ENCODE measurements at places on chromosomes 6 and 20.

DNA sequence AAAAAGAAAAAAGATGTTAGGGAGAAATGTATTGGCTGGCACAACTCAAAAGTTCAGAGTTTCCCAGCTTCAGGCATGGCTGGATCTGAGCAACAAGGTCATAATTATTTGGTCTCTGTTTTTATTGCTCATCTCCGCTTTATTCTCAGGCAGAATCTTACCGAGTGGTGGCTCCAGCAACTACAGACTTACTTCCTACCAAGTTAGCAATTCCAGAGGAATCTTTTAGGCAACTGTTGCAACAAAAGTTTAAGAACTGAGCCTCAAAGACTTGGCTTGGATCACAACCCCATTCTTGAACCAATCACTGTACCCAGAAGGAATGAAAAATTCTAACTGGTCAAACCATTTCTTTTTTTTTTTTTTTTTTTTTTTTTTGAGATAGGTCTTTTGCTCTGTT, 35.5 kb upstream of the NCOA3 start:
- DNase-seq, result no peak

DNA sequence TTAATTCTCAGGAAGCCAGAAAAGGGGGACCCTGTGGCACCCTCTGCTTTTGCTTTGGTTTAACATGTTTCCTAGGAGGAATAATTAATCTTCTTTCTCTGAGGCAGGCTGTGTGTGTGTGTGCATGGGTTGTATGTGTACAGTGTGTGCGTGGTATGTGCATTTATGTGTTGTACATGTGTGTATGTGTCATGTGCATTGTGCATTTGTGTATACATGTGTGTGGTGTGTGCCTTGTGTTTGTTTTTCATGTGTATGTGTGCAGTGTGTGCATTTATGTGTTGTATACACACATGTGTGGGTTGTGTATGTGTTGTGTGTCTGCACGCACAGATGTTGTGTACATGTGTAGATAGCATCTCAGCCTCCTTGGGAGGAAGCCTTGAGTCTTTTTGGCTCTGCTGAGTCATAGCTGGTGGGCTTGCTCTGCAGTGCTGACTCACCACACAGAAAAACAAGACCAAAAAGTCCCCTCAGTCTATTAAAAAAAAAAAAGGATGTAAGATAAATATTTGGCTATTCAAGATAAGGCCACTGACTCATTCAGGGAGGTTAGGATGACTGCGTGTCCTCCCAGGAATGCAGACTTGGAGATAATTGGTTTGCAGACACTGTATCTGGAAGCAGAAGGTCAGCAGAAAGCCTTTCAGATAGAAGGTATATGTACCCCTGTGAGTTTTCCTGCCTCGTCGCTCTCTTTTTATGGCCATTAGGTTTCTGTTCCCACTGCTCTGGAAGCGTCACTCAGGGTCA, 58.6 kb downstream of the SYNJ2 start:
- no peak for DNase-seq

DNA sequence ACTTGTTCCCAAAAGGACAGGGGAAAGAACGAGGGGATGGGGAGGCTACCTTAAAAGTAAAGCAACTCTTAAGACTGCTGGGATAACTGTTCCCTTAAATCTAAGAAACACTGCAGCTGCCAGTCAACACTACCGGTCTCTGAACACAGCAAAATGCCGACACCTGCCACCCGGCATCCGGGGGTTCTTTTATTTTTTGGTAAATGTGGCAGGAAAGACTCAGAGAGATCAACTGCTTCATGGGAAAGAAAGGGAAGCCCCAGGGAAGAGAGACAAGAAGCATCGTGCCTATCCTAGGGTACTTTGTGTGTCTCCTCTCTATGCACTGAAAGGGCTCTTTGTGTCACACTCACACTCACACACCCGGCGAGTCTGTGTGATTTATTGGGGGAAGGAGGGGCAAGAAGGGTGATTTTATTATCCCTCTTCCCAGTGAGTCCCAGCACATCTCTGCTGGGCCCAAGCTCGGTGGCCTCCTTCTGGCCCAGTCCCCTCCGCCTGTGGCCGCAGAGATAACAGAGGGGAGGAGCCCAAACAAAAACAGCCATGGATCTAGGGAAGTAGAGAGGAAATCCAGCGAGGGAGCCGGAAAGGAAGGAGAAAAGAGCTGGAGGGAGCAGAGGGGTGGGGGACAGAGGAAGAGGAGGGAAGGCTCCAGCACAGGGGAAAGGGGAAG, 1.4 kb downstream of the FYN start:
- DNase-seq, result peak; percentile 56

- no peak for DNase-seq
Measured at GRCh38 chr20:48175261-48175660, 390.0 kb upstream of the SULF2 start.

DNA sequence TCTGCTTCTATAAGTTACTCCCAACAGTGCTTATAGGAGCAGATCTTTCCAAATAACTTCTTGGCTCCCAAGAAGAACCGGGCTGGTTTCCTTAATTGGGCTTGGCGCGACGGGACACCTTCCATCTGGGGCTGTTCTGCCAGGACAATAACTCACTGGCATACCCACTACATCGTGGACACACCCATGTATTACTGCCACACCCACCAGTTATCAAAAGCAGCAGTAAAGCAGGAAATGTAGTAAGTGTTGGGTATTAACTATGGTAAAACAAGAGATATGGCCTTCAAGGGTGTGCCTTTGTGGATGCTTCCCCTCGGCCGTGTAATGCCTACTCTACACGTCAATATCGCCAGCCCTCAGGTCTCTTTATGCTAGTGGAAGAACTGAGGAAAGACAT, 24.7 kb downstream of the CNKSR3 start:
- DNase-seq, result no peak

GRCh38 chr6:69888482-69889233, 22.3 kb downstream of the COL19A1 start:
- DNase-seq, result no peak

- DNase-seq, result no peak
Measured at GRCh38 chr20:23254034-23254433, 96.6 kb upstream of the NXT1 start.

- no peak for DNase-seq
Measured at GRCh38 chr6:39188098-39188450, 41.2 kb downstream of the KCNK5 start.

GRCh38 chr20:19943061-19943521, 74.1 kb upstream of the NAA20 start:
- no peak for DNase-seq

GRCh38 chr20:48723308-48724264, 104.2 kb downstream of the PREX1 start:
- peak; percentile 66 for DNase-seq

DNA sequence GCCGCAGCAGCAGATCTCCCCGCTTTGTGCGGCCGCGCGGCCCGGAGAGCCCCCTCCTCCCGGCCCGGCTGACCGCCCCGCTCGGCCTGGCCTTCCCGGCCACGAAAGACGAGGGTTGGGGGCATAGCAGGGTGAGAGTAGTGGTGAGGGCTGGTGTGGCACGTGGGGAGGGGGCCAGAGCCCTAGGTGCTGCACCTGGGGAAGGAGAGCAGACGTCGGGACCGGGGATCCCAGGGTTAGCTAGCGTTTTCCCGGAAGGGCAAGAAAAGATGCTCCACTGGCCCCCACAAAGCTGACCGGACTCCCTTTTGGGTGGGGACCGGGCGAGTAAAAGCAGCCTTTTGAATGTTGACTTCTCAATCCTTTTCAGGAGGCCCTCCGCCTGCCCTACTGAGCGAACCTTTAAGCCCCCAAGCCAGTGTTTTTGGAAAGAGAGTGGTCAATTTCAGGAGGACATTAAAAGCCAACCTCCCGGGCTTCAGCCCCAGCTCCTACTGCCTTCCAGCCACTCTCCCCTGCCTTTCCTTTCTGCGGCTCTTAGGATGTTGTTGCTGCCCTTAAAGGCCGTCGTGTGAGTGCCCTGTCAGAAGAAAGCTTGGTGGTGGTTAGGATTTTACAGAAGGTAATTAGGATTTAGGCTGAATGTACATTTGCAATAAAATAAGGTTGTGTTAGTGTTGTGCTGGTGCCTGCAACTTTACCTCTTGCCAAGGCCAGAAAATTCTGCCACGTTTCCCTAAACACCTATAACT, 648 bp upstream of the BACH2 start:
- peak; percentile 61 for DNase-seq

- no peak for DNase-seq
Measured at GRCh38 chr6:104689551-104690205, 170.0 kb downstream of the HACE1 start.

- no peak for DNase-seq
Measured at GRCh38 chr6:106188104-106188794, 102.1 kb downstream of the PRDM1 start.

DNA sequence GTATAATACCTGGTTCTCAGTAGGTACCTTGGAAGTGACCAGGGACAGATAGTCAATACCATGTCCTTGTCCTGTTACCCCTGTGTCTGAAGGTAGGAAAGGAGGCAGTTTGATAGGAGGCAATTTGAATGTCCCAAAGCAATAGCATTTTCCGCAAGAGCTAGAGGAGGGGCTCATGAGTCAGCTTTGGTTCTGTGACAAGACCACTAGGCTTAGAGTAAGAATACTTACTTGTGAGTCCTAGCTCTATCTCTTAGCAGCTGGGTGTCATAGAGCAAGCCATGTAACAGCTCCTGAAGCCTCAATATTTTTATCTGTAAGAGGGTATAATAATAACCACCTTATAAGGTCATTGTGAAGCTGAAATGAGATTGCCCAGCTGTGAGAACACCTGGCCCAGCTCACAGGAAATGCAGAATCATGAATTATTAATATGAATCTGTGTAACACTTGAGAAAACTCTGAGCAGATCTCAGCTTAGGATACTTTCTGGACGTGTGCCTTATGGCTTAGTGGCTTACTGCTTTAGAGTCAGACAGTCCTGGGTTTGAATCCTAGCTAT, 58.6 kb downstream of the DAAM2 start:
- no peak for DNase-seq

DNA sequence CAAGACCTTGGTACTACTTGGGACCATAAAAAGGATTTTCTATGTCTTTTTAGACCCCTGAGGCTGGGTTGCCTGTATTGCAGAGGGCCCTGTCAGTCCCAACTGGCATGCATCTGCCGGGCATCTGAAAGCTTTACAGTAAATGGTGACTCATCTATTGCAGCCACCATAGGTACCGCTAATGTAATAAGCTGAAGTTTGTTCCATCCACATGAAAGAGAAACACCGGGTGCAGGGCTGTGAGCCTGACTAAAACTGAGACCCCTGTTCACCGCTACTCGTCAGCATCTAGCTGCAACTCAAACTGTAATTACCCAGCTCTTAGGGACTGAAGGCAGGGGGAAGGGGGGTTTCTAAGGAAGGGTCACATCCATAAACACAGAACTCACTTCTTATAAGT, 49.5 kb downstream of the TRERF1 start:
- DNase-seq, result no peak

- no peak for DNase-seq
Measured at GRCh38 chr6:84220809-84221409, 6.5 kb downstream of the CEP162 start.

- DNase-seq, result no peak
Measured at GRCh38 chr6:90286884-90287488, 9.7 kb downstream of the BACH2 start.

DNA sequence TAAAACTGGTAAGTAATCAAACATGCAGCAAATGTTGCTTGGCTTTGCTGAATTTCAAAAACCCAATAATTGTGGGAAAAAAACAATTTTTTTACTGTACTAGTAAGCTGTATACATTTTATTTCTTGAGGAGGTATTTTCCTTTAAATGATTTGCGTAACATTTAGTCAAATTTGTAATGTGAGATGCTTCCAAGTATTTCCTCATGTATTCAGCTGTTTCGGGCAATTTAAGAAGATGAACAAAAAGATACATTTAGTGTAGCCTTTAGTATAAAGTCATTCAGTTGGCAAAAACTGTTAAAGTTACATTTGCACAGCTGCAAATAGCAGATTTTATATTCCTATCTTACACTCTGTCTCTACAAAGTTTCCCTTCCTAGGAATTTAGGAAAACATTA, 186.1 kb upstream of the SCGN start:
- DNase-seq, result no peak

GRCh38 chr20:41570557-41570956, 47.6 kb downstream of the CHD6 start:
- no peak for DNase-seq

- no peak for DNase-seq
Measured at GRCh38 chr6:158313989-158314388, 1.7 kb downstream of the TULP4 start.

DNA sequence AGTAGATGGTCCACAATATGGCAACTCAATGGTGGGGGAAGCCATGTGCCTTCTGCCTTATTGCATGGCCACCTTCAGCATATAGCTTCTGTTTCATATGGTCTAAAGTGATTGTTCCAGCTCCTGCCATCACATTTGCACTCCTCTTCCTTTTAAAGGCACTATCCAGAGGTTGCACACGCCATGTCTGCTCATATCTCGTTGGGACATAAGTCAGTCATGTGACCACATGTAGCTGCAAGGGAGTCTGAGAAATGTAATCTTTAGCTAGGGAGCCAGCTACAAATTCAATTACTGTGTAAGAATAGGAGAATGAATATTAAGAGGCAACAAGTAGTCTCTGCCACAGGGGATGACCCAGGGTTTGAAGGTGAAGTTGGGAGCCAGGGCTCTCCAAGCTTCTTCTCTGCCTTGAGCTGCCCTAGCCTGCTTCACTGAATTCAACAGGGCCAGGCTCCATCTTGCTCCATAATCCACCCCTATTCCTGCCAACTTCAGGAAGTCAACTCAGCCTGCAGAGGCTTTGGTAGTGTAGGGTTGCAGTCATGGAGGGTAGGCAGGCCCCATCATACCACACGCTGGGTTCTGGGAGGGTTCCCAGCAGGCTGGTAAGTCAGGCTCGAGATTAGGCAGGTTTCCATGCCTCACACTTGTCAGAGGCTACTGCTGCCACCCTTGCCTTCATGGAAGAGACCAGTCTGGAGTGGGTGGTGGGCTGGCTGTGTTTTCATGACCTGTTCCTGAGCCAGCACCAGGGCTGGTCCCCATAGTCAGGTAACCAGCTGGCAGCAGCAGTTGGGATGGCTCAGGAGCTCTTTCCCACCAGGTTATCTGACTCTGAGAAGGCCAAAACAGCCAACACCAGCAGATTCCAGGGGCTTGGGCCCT, 56.7 kb upstream of the SAYSD1 start:
- no peak for DNase-seq

GRCh38 chr20:64000906-64001305, 20.0 kb downstream of the PRPF6 start:
- DNase-seq, result no peak

- no peak for DNase-seq
Measured at GRCh38 chr6:125201961-125202729, 48.6 kb downstream of the TPD52L1 start.

- DNase-seq, result peak; percentile 24
Measured at GRCh38 chr6:36028877-36029324, 1.3 kb downstream of the MAPK14 start.

- no peak for DNase-seq
Measured at GRCh38 chr6:293193-294174, 1.2 kb downstream of the DUSP22 start.
